ENCODE measurements at places on chromosomes 1 and 21. TPM values are rescaled to one million over a fixed set of nuclear protein-coding genes. Genes with fewer than 3 reads are reported as not detected.

EPS8L3 gene
- total RNA-seq = not detected

MCOLN3 gene
- 1.0 TPM for total RNA-seq

FNBP1L gene
- 23.3 TPM for total RNA-seq

UBL4B gene
- total RNA-seq = not detected

DNAH14 gene
- total RNA-seq = 5.2 TPM

ERICH3 gene
- total RNA-seq = not detected

TEX38 gene
- total RNA-seq = not detected

AK2 gene
- total RNA-seq = 113 TPM

TNNT2 gene
- 2.3 TPM for total RNA-seq

MAP3K7CL gene
- total RNA-seq = 8.1 TPM
